CD4-positive, alpha-beta T cell treated with Interleukin-15 for 1 hour (primary cell): ENCODE measurements at places on chromosomes 6 and 20.

DNA sequence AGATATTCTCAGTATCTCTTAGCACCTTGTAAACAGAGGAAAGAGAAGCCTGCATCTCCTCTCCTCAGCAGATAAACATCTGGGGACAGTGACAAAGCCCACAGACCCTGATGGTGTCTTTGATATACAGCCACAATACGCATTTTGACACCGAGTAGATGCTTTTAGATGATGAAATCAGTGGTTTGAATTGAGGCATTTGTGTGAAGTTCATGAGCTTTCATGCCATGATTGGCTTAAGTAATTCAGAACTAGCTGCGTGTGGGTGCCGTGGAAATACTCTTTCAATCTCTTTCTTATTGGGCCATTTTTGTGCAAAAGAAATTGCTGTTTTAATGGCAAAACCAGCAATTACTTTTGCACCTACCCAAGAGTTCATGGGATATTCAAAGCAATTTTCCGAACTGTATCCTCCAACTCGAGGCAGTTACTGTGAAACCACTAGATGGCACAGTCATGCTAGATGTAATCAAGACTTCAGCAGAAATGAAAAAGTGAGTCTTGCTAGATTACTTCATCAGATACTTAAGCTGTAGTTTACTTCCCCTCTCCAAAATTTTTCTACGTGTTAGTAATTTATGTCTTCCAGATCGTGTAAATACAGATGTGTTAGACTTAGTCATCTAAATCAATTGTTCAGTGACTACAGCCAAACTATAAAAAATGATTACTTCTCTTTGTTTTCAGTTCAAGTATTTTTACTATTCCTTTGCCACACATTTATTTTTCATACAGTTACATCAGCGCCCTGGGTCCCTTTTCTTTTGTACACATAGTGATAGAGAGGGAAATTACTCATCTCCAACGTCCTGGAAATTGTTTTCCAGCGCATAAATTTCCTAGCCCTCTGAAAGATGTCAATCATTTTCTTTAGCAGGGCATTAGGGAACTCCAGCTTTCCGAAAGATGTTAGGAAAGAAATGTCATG is 49.4 kb downstream of the IYD start:
- no peak for DNase-seq

DNA sequence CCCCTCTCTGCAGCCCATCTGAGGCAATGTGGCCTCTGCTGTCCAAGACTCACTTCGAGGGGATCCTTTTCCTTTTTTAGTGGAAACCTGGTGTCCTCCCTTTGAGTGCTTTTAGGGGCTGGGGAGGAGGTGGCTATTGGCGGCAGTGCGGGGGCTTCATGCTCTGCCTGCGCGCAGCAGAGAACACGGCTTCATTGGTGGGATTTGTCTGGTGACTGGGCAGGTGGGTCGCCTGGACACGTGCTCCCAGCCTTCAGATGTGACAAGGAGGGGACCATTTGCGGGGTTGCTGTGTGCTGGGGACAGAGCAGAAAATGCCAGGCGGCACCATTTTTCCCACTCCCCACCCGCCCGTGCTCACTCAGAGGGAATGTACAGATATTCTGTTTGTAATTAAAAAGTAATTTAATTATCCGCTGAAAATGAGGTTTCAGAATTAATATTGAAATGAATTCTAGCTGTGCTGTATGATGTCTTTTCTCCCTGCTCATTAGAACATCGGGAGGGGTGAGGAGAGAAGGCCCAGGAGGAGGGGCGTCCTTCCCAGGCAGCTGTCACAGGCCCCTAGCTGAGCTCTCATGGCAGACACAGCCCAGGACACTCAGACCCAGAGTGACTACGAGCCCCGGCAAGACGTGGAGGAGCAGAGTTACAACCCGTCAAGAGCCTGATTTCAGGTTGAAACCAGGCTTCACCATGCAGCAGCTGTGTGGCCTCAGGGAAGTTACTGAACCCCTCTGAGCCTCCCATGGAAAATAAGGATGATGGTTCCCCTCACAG is 417.2 kb upstream of the SULF2 start:
- DNase-seq, result no peak

DNA sequence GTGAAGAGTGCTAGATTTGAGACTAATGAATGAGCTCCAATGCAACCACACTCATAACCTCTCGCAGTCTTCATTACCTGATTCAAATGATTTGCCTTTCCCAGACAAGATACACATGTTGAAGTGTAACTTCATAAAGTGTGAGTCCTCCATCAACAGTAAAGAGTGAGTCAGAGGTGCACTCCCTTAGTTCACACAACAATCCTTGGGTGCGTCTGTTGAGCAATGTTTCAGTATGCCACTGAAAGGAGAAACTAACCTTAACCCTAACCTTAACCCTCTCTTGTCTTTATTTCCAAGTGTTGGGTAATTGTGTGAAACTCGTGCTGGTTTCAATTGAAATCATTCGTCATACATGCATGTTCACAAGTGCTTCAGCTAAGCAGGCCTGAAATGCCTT is 21.0 kb upstream of the RIN2 start:
- DNase-seq, result peak; percentile 42

- no peak for DNase-seq
Observed at GRCh38 chr20:61791995-61792394, 273.7 kb downstream of the TAF4 start.

GRCh38 chr6:89613790-89614189 is 24.8 kb downstream of the LYRM2 start:
- DNase-seq, result no peak

DNA sequence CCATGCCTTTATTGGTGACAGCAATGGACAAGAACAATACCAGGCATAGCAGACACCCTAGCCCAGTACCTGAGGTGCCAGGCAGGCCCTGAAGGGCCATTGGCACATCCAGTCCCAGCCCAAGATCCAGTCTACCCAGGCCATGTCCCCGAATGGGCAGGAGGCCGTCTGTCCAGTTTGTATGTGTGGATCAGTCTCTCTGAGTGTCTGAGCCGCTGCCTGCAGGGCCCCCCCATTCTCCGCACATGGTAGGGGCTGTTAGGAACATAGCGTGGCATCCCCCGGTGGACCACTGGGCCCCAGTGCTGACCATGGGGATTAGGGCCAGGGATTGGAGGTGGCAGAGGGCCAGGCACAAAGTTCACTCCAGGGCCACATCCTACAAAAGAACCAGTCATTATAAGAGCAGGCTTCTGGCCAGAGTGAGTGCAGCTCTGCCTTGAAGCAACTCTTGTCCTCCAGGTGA is 5.1 kb downstream of the PCED1A start:
- DNase-seq, result no peak
